NCI-H1105 (cell line): ENCODE measurements at places on chromosomes 7 and 10.

DNA sequence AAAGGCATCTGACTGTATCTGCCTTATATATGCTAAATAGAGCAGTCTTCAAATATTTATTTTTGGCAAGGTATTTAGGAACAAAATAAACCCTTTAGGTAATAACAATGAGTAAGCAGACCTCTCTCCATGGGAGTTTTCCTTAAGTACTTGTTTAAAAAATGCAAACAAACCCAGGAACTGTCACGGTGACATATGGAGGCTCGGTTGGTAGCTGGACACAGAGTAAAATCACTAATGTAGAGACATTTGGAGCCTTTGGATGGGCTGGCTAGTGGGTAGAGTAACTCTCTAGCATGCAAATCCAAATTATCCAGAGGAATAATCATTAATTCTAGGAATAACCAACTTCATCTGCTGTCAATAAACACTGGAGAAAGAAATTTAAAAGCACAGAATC lies 71.6 kb upstream of the LAMB4 start:
- DNase-seq: no peak

DNA sequence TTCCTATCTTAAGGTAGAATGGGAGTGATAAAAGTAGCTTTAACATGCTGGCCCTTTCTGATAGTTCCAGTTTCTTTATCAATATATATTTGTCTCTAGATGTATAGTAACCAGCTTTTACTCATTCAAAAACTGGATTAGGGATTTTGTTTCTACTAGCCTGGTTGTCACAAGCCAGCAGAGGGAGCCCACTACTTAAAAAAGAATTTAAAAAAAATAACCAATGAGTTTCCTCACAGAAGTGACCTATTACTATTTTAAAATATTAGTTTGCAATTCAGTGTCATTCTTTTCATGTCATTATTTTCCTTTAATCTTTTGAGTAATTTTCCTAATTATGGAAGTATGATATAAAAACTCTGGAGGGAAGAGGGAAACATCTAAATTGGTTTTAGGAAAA lies 142.1 kb downstream of the PHTF2 start:
- no peak for DNase-seq

- DNase-seq: no peak
Measured at GRCh38 chr7:116530107-116530820, 5.4 kb downstream of the CAV1 start.

- no peak for DNase-seq
Measured at GRCh38 chr10:102752266-102752930, 8.7 kb downstream of the WBP1L start.

DNA sequence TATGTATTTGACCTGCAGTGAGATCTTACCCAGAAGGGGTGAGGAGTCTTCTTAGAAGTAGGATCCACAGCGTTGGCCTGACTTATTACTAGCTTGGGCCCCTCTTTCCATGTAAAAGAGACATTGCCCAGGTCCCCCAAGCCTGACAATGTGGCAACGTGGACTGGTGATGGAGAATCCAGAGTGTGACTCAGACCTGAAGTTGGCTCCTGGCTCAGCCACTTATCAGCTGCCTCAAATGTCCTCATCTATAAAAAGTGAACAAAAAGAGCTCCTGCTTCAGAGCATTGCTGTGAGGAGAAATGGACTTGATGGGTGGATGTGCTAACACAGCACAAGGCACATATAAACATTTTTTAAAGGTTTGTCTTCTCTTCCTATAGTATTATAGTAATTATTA lies 35.4 kb upstream of the TECTB start:
- no peak for DNase-seq

GRCh38 chr7:137618748-137619147 lies 228.0 kb downstream of the DGKI start:
- DNase-seq: no peak

- DNase-seq: no peak
Measured at GRCh38 chr7:96320442-96320841, 1.5 kb downstream of the SLC25A13 start.

DNA sequence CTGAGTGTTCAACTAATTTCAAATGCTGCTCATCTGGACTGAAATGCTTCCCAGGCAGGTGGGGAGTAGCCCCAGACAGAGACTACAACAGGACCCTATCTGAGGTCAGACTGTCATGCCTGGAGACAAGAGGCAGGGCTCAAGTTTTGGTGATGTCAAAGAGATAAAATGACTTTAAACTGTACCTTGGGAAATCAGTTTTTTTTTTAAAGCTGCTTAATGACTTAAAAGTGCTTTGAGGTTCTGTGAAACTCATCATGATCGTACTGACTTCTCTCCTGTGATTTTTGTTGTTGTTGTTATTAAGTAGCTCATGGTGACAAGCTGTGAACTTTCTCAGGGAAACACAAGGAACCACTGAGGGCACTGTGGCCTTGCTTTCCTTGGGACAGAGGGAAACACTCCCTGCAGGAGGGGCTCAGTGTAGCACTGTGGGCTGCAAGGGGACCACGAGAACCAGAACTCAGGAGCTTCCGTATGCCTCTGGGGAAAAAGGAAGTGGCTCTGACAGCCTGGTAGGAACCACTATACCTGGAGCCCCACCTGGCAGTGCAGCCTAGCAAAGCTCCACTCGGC lies 9.5 kb downstream of the HIPK2 start:
- DNase-seq: no peak

DNA sequence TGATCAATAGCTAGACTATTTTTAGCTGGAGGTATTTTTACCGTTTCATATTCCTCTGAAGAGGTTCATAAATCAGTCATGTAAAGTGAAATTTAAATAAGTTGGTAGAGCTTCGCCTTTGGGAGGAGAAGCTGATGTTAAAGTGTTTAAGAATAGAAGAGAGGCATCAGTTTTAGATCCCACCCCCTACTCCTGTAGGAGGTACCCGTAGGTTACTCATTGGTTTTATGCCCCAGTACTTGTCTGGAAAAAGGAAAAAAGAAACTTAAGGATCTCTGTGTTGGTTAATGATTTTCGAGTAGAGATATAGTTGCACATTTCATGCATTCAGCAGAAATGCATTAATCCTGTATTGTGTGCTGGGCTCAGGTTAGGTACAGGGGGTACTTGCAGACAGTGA lies 8.7 kb downstream of the ZNF365 start:
- DNase-seq: no peak

- DNase-seq: no peak
Measured at GRCh38 chr7:108402865-108403264, 53.4 kb downstream of the NRCAM start.

GRCh38 chr10:104309980-104310978 lies 28.0 kb downstream of the ITPRIP start:
- DNase-seq: no peak

DNA sequence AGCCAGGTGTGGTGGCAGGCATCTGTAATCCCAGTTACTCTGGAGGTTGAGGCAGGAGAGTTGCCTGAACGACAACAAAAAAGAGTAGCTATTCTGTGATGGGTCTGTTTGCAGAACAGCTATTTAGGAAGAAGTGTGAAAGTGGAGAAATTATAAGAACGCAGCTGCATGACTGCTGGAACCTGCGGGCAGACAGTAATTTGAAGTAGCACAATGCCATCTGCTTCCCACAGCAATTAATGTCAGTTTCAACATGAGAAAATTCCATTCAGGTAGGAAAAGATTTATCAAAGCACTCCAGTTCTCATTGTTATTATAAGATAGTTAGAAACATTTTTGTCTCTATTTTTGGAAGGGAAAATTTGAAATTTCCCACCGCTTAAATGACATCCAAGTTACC lies 21.5 kb downstream of the LAMB1 start:
- DNase-seq: no peak

DNA sequence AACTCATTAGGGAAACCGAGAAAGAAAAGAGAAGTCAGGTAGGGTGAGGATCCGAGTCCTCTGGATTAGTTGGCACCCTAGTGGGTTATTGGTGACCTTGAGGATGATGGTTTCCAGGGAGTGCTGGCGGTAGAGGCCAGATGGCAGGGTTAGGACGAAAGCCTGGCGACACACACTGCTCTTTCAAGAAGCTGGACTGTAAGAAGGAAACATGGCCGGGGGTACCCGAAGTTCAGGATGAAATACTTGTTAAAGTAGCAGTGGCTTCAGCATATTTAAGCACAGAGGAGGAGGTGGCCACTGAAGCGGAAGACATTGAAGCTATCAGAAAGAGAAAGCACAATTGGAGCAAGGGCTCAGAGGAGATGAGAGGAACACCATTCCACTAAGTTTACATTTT lies 224.6 kb downstream of the RELN start:
- no peak for DNase-seq

- DNase-seq: no peak
Measured at GRCh38 chr10:86775056-86775869, 18.8 kb downstream of the BMPR1A start.

DNA sequence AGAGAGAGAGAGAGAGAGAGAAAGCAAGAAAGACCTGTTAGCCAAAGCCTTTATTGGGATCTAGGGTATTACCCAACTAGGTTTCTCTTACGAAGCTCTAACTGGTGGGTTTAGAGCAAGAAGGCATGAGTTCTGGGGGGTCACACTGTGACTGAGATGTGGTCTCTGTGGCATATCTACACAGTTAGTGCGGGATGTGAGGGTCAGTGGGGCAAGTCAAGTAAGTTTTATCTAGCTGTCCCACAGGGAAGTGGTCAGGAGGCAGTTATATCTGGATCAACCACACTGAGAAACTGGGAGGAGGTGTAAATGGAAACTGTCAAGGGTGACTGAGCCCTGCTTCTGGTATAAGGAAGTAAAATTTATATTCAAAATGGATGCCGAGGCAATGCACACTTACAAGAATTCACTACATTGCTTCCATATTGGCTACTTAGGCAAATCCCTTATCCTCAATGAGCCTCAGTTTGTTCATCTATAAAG lies 331.6 kb upstream of the HPS1 start:
- DNase-seq: no peak

DNA sequence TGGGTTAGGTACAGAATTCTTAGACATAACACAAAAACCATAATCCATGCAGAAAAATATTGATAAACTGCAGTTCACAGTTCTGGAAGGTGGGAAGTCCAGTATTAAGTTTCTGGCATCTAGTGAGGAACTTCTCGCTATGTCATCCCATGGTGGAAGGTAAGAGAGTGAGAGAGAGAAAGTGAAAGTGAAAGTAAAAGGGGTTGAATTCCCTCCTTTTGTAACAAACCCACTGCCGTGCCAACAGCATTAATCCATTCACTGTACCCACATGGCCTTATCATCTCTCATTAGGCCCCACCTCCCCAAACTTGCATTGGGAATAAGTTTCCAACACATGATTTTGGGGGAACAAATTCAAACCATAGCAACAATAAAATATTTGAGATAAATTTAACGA lies 17.1 kb downstream of the ZNF485 start:
- peak; percentile 14 for DNase-seq

DNA sequence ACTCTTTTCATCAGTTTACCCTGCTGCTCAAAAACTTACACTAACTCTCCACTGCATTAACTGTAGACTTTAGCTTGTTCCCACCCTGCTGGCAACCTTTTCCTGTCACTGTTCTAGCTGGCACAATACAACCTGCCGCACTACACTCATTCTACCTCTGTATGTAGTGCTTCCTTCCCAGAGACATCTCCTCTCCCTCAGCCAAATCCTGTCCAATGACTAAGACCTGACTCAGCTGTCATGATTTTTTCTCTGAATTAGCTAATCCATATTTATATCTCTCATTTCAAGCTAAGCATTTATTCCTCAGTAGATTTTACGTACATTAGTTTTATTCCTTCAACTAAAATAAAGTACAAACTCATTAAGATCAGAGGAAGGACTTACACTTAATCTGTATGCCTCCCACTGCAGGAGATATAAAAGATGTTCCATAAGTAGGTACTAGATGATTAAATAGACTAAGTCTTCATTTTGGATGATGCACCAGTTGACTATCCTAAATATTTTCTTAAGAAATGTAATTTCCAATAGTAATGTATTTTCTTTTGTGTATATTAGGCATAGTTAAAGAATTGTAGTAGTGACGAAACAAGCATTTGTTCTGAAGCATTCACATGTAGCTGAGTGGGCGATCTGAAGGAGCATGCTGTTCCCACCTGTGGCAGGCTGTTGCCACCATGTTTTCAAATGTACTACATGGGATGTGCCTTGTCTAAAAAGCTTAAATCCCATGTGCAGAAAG lies 189.1 kb downstream of the SKAP2 start:
- no peak for DNase-seq

GRCh38 chr7:55975988-55976633 lies 11.7 kb downstream of the NIPSNAP2 start:
- DNase-seq: no peak

- no peak for DNase-seq
Measured at GRCh38 chr7:51228386-51228958, 88.1 kb downstream of the COBL start.

DNA sequence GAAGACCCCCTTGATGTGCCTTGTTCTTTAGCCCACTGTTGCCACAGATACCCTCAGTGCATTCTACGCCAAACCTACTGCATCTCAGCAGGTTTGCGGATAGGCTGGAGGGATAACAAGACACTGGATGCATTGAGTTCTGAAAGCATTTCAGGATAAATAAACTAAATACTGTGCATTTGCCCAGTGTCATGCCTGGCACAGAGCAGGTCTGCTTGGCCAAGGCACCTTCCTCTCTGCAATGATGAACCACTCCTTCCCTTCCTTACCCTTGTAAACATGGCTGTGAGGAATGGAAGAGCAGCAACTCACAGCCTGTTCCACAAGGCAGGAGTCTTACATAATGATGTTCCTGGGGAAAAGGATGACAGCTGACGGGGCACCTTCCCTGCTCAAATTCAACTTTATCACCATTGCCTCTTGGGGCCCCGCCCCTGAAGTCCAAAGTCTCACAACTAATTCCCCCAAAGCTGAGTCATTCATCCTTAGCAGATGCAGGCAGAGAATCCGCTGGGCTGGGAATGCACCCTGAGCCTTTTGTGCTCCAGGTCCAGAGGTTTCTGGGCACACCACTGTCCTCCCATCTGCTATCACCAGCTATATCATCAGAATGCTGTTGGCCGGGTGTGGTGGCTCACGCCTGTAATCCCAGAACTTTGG lies 11.6 kb downstream of the DDX56 start:
- no peak for DNase-seq

GRCh38 chr10:86308056-86308455 lies 58.5 kb downstream of the GRID1 start:
- no peak for DNase-seq

DNA sequence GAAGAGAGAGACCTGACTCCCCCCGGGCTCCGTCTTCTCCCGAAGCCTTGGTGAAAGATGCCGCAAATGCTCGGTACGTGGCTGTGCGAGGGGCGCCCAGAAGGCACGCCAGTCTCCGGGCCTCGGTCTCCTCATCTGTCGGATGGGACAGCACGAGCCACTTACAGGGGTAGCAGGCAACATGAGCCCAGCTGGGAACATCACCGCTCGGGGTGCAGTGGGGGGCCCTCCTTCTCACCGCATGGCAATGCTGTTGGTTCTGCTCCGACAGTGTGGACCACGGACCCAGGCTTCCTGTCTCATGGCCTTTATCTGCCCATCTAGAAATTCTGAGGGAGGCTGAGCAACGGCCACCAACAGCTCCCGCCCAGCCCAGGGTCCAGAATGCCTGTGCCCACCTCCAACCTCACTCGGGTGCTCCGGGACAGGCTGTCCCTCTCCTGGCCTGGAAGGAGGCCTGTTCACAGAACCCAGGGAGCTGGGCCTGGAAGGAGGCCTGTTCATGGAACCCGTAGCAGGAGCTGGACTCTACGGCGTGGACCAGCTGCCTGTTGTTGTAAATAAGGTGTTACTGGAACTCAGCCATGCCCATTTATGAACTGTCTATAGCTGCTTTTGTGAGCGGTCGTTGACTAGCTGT lies 15.8 kb downstream of the ADAP1 start:
- no peak for DNase-seq

- DNase-seq: no peak
Measured at GRCh38 chr7:37923996-37924395, 3.6 kb downstream of the EPDR1 start.

GRCh38 chr7:101743241-101743994 lies 74.0 kb upstream of the CUX1 start:
- peak; percentile 72 for DNase-seq

- DNase-seq: no peak
Measured at GRCh38 chr10:283916-284356, 148.7 kb downstream of the ZMYND11 start.
